ENCODE measurements at places on chromosomes 3 and 15. TPM values are rescaled to one million over a fixed set of nuclear protein-coding genes. Genes with fewer than 3 reads are reported as not detected.

Gene CELSR3
- 4.0 TPM for total RNA-seq

Gene CASR
- total RNA-seq, result 0.25 TPM

Gene TMEM108
- total RNA-seq, result 2.7 TPM

Gene CYP1A1
- 1.2 TPM for total RNA-seq

Gene GPR62
- total RNA-seq, result not detected

Gene PYGO1
- total RNA-seq, result 0.53 TPM

Gene SCN11A
- 0.63 TPM for total RNA-seq

Gene ZBBX
- total RNA-seq, result 7.4 TPM

All from motor neuron (in vitro differentiated cells).